AG09309 (cell line): ENCODE measurements at places on chromosomes 11 and 22.

DNA sequence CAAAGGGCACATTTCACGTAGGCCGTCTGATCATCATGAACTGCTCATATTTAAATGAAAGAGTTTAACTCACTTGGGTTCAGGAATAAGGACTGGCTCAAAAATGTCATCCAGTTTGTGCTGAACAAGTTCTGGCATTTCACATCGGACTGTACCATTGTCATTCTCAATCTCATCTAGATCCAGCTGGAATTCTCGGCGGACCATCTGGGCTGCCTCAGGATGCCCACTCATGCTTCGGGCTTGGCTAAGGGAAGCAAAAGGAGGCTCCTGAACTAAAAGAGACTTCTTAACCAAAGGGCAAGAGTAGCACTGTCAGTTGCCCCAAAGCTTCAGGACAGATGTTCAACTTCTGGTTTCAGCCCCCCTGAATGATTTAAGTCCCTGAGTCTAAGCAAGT is 40.2 kb downstream of the F2 start:
- DNase-seq, result no peak

- DNase-seq, result no peak
Measured at GRCh38 chr11:19843079-19843478, 130.4 kb downstream of the NAV2 start.

- no peak for DNase-seq
Measured at GRCh38 chr11:19407677-19408270, 167.0 kb upstream of the E2F8 start.

DNA sequence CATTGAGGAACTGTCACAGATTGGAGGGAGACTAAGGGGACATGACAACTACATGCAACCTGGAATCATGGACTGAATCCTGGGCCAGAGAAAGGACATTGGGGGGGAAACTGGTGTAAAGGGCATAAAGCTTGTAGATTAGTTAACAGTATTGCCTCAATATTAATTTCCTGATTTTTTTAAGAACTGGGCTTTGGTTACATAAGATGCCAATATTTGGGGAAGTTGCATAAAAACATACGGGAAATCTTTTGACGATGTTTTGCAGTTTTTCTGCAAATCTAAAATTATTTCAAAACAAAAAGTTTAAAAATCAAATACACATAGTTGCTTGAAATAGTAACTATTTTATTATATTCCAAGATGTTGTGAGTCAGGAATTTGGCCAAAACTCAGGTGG is 2.9 kb upstream of the FOLR3 start:
- no peak for DNase-seq

DNA sequence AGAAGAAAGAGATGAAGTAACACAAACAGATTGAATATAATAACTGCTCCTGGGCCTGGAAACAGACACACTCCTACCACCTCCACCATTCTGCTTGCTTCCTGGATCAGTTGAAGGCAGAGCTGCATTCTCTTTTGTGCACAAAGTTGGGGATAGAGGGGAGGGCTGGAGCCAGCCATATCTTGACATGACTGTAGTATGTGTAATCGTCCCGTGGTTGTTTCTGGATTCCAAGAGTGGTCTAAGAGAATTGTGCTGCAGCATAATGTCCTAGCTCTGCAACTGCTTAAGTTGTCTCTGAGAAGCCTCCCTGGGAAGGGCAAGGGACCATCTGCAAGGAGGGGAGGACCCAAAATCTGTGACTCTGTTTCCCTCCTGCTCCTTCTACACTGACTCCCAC is 3.2 kb downstream of the CRY2 start:
- DNase-seq, result no peak

- no peak for DNase-seq
Measured at GRCh38 chr11:105429096-105429910, 180.6 kb upstream of the GRIA4 start.

- DNase-seq, result peak; percentile 76
Measured at GRCh38 chr22:19122143-19122751, at the start of gene DGCR2. DGCR2 (minus strand) TSS chr22:19122412; CDS start chr22:19122206, 206 bp downstream.

- no peak for DNase-seq
Measured at GRCh38 chr22:29457730-29458129, 19.3 kb downstream of the RFPL1 start.

DNA sequence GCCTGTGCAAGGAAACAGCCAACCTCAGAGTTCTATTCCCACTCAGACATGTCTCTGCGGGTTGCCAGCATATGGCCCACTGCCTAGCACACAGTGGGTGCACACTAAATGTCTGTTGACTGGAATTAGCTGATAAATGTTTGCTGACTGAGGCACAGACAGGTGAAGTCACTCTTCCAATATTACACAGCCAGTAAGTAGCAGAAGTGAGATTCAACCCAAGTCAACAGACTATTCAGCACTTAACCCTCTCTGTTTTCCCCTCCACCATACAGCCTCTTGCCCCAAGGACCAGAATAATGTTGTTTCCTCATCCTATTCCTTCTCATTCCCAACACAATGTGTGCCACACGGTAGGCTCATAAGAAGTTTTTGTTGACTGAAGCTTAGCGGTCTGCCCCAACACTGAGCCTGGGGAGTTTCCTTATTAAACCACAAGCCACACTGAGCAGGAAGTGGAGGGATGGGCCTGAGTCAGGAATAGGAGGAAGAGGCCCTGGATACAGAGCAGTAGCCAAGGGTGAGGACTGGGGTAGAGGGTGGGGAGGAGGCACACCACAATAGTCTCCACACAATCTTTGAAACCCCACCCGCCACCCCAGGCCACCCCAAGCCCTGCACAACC is 15.7 kb upstream of the IL10RA start:
- no peak for DNase-seq

DNA sequence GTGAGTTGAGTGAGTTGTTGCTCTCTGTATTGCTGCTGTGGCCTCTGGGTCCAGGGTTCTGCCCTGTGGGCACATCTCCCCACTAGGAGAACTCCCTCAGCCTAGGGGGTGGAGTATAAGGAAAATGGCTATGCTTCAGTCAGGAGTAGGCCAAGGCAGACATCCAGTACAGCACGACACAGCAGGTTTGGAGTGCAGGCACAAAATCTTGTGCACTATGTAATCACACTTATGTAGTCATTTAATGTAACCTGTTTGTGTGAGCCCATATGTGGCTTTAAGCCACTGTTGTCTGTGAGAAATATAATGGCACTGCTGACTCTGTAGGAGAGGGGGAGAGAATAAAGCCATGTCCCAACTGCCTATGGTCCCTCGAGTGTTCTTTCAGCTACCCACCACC is 90.1 kb downstream of the CCDC83 start:
- DNase-seq, result no peak

- DNase-seq, result no peak
Measured at GRCh38 chr11:110314366-110315095, 18.1 kb upstream of the RDX start.

GRCh38 chr22:28894334-28894733 is 11.0 kb downstream of the ZNRF3 start:
- no peak for DNase-seq

- DNase-seq, result no peak
Measured at GRCh38 chr11:94956963-94957362, 16.4 kb downstream of the CWC15 start.

- no peak for DNase-seq
Measured at GRCh38 chr22:19052941-19053541, 69.2 kb downstream of the DGCR2 start.

- no peak for DNase-seq
Measured at GRCh38 chr11:115581871-115582639, 77.8 kb upstream of the CADM1 start.

GRCh38 chr11:131932584-131933325 is 562.3 kb downstream of the NTM start:
- no peak for DNase-seq

DNA sequence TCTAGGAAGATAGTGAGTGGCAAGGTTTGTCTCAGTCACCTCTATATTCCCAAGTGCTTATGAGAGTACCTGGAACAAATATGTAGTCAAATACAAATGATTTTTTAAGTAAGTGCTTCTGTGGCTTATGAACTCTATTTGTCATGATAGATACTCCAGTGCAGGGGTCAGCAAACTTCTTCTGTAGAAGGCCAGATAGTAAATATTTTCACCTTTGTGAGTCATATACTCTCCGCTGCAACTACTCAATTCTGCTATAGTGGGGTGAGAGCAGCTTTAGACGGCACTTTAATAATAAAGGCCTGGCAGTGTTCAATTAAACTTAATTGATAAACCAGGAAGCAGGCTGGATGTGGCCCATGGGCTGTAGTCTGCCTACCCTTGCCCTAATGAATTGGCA is 12.4 kb upstream of the CCDC34 start:
- DNase-seq, result no peak

- no peak for DNase-seq
Measured at GRCh38 chr11:123751781-123752180, 2.5 kb downstream of the OR6X1 start.

GRCh38 chr11:117218133-117218915 is 13.5 kb downstream of the PCSK7 start:
- DNase-seq, result no peak

DNA sequence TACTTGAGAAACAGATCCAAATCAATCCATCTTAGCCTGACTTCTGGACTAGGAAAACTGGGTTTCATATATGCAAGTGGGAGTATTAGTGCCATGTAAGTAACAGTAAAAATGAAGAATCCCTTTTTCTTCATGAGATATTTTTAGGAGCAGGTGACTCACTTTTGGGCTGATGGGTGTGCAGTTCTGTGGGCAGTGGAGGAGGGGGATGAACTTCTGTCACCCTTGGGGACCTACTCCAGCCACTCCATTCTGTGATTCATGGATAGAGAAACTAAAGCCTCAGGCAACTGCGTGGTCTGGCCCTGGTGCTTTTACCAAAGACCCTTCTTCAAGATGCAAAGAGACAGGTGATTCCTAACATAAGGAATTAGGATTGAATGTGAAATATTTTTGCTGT is 208.6 kb upstream of the NARS2 start:
- DNase-seq, result no peak

DNA sequence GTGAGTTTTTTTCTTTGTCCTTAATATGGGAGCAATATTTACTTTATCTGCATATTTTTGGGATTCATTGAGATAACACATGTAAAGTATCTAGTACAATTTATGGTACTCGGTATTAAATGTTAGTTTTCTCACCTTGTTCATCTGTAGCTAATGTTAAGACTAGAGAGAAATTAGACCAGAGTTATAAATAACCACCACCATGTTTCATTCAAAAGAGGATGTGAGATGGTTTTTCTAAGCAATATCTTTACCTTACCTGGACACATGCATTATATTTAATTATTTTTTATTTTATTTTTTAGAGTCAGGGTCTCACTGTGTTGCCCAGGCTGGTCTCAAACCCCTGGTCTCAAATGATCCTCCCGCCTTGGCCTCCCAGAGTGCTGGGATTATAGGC is 18.4 kb downstream of the ARHGAP42 start:
- no peak for DNase-seq

GRCh38 chr11:83801799-83802198 is 515.6 kb upstream of the CCDC90B start:
- DNase-seq, result no peak

DNA sequence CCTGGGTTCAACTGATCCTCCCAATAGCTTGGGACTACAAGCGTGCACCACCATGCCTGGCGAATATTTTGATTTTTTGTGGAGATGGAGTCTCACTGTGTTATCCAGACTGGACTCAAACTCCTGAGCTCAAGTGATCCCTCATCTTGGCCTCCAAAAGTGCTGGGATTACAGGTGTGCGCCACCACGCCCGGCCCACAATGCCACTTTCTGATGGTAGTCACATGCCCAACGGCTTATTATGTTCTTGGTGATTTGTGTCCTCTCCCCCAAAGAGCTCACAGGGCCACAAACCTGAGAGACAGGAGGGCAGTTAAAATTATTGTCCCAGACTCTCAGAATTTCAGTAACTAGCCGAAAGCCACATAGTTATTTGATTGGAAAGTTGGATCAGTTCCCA is 9.6 kb downstream of the GRIK4 start:
- no peak for DNase-seq

- DNase-seq, result no peak
Measured at GRCh38 chr11:84558085-84558905, 1068.8 kb downstream of the DLG2 start.

- DNase-seq, result no peak
Measured at GRCh38 chr11:73315293-73316020, 7.4 kb downstream of the ARHGEF17 start.

GRCh38 chr11:13368041-13368446 is 90.5 kb downstream of the BMAL1 start:
- DNase-seq, result no peak

DNA sequence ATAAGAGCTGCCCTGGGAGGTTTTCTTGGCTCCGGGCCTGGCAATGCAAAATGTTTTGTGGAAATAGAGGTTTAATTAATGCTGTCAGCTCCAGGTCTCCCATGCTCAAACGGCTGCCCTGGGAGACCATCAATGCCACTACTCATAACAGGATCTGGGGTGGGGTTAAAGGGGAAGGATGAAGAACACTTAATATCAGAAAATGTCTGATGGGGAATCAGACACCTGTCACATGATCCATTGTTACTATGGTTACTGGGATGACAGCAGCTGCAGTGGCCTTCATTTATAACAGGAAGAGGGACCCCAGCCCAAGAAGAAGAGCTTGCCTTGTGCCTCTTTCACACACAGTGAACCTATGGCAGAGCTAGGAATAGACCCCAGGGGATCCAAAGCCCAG is 2.2 kb upstream of the SYT13 start:
- no peak for DNase-seq

DNA sequence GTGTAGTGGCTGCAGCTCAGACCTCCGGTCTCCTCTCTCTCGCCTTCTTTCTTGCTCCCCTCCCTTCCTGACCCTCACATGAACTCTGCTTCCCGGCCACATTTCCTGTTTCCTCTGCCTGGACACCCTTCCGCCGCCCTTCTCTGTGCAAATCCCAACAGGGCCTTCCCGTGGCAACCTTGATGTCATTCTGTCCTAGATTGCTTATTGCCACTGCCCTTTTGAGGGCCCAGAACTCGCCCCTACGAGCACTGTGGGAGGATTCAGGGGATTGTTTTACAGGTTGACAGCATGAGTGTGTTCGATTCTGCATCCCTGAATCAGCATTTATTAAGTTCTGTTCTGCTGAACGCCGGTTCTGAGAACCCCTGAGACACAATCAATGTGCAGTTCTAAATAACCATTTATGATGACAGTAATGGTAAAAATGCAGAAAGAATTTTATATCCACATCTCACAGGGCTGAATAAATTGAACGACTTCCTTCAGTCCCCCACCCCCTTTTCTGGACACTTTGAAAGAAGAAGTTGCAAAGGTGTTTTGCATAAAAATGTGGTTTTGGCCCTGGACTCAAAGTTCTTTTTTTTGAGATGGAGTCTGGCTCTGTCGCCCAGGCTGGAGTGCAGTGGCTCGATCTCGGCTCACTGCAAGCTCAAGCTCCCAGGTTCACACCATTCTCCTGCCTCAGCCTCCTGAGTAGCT is 6.4 kb downstream of the BATF2 start:
- DNase-seq, result no peak

DNA sequence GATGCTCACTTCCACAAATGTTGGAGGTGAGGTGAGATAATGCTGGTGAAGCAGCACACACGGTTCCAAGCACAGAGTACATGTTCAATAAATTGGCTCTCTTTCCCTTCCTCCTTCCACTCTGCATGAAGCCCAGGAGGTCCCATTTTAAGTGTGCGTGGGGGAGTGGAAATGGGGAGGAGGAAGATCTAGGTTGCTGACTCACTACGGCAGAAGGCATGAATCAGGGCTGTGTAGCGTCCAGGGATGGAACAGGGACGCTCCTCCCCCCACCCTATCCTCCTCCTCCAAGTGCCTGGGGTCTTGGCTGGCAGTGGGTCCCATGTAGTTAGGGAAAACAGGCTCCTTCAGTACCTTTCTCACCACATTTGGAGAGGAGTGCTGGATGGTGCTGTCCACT is 44.2 kb downstream of the TRIM66 start:
- DNase-seq, result no peak

GRCh38 chr11:134291196-134291595 is 15.0 kb downstream of the GLB1L3 start:
- DNase-seq, result no peak

GRCh38 chr11:65662247-65662798 is 393 bp downstream of the RELA start:
- DNase-seq, result no peak
